CD4-positive, alpha-beta T cell treated with Interleukin-4 for 4 hours (primary cell): ENCODE measurements at places on chromosomes 5 and 9.

DNA sequence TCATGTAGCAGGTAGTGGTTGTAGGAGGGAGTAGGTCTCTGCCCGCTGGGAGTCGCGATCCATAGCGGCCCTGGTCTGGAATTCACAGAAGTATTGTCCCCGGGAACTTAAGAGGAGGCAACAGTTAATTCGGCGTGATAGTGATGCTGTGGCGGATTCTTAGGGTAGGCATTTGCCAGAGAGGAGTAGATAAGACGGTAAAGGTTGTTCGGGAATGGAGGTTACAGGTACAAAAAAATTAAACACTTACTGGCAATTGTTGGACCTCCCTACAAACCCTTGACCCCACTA lies 679 bp downstream of the SMC5 start:
- DNase-seq = no peak

DNA sequence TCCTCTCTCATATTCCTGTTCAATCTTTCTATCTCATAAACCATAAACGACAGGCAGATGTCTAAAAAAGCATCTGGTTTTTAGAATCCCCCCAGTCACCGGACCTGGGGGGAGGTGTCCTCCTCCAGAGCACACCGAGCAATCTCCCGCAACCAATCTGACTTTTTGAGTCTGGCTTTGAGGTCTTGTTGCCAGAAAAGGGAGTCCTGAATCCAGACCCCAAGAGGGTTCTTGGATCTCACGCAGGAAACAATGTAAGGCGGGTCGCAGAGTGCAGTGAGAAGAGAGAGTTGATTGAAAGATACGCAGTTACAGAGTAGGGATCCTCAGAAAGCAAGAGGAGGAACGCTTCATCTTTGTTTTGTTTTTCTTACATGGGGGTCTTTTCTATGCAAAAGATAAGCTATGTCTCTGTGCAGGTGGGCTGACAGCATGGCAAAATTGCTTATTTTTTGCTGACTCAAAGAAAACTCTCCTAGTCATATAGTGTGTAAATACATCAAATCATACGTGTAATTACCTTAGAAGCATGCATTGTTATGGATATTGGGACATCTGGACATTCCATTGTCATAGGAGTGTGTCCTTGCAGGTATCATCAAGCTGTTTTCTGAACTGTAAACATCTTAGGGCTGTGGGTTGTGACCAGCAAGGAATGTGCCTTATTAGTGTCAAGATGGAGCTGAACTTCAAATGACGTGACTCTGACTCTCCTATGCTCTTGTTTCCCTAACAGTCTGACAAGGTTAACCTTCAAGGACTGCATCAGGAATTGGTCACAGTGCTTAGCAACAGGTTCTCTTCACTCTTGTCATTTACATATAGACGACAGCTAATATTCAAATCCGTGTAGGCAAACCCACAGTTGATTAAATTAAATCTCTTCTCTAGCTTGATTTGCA lies 159.3 kb upstream of the DAPK1 start:
- DNase-seq = no peak

DNA sequence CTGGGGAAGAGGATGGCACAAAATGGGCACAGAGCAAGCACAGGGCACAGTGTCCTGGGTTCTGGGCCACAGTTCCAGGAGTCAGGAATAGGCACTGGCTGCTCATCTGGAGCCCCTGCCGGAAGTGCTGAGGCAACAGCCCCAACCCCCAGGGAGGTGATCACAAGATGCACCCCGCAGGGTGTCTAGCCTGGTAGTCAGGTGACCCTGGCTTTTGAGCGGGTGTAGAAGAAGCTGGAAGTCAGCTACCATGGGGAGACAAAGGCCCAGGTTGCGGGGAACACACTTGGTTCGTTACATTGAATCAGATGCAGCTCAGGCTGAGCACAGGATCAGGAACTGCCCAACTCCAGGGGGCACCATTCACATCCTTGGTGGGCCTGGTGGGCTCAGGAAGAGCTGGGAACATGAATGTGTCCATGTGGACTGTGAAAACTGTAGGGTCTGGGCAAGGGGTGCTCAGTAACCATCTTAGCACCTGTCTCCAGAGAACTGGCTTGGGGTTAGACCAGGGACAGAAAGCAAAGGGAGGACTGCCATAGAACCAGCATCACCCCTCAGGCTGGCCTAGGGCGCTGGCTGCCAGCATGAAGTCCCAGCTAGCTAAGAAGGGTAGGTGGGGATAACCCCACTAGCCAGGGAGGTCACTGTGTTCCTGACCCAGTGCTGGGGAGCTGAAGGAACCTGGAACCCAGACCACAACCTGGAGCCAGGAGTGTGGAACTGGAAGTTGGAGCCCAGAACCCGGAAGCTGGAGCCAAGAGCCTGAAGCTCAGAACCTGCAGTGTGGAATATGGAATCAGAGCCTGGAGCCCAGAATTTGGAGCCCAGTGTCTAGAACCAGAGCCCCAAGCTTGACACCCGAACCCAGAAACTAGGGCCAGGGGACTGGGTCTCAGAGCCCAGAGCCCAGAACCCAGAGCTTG lies 6.1 kb upstream of the SLC34A1 start:
- DNase-seq = no peak

DNA sequence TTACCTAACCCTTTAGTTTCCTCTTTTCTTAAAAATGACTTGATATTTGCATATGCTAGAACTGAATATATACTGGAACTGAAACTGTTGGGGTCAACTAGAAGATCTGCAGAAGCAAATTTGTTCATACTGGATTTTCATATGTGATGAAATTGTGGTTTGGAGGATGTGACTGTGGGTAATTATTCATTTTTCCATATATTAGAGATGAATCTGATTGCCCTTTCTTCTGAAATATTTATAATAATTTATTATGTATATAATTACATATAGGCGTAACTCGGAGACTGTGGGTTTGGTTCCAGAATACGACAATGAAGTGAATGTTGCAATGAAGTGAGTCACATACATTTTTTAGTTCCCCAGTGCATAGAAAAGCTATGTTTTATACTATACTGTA lies 149.1 kb downstream of the ATP10B start:
- peak; percentile 2 for DNase-seq

GRCh38 chr5:66694036-66694435 lies 97.8 kb downstream of the MAST4 start:
- no peak for DNase-seq

DNA sequence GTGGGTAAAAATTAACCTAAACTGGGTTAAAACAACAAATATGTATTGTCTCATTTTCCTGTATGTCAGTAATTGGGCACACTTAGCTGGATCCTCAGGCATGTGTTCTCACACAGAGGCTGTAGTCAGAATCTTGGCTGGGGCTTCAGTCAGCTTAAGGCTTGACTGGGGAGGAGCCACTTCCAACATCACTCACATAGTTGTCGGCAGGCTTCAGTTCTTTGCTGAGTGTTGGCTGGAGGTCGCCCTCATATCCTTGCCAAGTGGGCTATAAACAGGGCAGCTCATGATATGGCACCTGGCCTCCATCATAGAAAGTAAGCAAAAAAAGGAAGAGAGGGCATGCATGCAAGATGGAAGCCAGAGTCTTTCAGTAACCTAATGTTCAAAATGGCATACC lies 173.0 kb downstream of the GIN1 start:
- no peak for DNase-seq

GRCh38 chr5:78829811-78830527 lies 155.1 kb downstream of the ARSB start:
- DNase-seq = no peak

DNA sequence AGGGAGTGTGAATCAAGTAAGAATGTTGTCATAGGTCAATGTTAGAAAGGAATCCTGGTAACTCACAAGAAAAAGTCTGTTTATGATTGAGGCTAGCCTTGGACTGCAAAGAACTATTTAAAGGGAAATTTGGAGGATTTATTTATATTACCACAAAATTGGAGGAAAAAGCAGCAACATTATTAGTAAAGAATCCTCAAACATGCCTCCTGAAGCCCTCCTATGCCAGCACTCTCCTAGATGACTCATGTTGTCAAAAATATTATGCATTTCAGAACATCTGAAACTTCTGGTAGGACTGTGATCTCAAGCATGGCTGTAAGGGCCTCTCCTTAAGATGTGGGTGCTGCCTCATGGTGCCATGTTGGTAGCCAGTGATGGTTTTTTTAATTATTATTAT lies 628.5 kb downstream of the CHSY3 start:
- DNase-seq = no peak

DNA sequence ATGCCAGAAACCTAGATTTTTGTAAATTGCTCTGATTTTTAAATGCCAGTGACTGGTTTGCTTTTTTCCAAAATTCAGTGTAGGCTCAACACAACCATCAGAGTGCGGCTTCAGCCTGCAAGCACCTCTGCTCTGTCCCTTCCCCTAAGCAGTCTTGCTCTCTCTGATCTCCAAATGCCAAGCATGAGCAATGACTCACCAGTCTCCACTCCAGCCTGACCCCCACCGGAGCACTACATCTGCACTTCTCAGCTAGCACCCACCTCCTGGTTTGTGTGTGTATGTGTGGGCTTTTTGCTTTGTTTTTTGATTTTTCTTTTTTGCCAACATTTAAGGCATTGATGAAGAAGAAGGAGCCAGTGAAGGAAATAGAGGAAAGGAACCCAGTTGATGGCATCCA lies 61.4 kb upstream of the ADRA1B start:
- no peak for DNase-seq

GRCh38 chr9:20292002-20292401 lies 330.3 kb downstream of the MLLT3 start:
- no peak for DNase-seq

- DNase-seq = no peak
Observed at GRCh38 chr9:7509576-7510145, 289.9 kb downstream of the DMAC1 start.

- no peak for DNase-seq
Observed at GRCh38 chr5:4802044-4802443, 338.1 kb upstream of the ADAMTS16 start.

DNA sequence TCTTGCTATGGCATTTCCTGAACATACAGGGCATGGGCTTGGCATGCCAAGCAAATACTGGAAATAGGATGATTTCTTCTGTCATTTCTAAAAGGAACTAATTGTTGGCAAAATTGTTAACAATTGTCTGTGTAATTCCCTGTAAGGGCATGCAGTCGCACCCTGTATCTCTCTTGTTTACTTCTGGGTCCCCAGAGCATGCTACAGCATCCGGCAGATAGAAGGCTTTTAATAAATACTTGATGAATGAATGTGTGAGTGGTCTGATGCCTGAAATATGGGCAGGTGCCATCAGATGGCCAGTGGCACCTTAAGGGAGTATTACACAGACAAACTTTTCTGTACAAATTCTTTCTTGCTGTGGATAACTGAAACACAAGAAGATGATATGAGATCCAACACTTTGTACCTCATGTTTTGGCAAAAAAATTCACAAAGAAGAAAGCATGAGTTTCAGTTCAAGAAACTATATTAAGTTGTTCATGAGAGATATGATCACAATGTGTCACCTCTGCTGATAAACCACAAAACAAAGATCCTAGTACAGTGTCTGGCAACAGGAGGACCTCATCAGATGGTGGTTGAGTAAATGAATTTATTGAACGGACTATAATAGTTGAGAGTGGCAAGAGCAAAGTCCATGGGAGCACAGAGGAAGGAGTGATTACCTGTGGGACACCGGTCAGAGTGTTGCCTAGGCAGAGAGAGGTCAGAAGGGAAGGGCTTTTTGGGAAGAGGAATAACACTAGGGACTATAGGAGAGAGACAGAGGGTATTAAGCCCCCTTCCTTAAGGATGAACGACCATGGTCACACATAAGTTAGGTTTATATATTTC lies 194.2 kb downstream of the ATP10B start:
- DNase-seq = no peak

DNA sequence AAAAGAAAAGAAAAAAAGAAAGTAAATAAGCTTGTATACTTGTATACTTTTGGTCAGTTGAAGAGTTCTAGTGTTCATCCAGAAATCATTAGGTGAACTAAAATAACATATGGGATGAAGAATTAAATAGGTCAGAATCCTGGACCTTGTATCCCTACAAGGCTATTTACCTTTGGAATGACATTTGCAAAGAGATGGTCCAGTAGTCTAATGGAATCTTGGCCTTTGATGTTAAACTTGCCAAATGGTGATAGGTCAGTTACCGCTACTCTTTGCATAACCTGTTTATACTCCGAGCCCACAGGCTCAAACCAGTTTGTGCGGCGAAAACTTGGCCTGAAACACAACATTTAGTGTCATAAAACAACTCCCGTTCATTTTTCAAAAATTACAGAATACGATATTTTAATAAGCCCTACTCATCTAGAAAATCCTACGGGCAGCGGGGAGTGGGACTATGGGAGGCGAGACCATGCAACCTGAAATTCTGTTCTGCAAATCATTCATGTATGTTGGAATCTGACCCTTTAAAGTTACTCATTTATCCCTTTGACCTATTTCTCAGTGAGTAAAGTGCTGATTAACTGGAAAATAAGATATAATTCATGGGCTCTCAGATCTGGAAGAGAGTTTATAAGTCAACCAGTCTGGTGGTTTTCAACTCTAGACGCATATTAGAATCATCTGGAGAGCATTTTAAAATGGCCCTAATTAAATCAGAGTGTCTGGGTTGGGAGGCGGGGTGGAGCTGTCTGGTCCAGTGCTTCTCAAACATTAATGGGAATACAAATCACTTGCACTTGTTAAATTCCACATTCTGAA lies 38.6 kb downstream of the DMGDH start:
- no peak for DNase-seq

DNA sequence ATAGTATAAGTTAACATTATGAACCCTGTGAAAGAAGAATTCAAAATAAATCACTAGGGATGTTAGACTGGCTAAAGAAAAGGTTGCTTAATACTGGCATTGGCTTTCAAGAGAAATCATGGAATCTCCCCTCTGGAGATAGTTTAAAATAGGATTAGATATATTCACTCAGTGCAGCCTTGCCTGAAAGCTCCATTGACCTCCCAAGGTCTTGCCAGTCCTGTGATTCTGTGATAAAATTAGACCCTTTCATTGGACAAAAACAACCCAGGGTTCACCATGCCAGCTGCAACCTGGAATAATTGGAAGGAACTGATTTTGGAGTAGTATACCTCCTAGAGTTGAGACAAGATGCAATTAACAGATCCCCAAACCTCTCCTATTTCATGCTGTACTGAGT lies 588.1 kb upstream of the MEF2C start:
- no peak for DNase-seq

GRCh38 chr9:96183751-96184150 lies 118.2 kb downstream of the HSD17B3 start:
- DNase-seq = no peak

DNA sequence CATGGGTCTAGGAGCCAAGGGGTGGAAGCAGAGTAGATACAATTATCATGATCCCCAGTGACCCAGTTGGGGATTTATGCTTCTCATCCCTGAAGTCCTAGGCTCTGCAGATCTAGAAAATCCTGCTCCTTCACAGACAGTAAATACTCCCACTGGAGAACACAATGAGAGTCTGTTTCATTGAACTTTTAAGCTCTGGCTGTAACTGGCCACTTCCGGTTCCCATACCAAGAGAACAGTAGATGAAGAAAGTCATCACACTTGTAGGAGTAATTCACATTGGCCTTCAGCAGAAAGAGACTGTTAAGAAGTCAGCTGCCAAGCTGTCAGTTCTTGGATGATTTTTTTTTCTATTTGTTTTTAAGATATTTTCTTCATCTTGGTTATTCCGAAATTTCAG lies 597.1 kb downstream of the ACTL7B start:
- DNase-seq = no peak

- DNase-seq = no peak
Observed at GRCh38 chr5:175603987-175604739, 53.7 kb upstream of the HRH2 start.
